ENCODE measurements at places on chromosomes 6 and 20.
A peak's percentile ranks its signal among the peaks of the same experiment; 100 is the strongest.

DNA sequence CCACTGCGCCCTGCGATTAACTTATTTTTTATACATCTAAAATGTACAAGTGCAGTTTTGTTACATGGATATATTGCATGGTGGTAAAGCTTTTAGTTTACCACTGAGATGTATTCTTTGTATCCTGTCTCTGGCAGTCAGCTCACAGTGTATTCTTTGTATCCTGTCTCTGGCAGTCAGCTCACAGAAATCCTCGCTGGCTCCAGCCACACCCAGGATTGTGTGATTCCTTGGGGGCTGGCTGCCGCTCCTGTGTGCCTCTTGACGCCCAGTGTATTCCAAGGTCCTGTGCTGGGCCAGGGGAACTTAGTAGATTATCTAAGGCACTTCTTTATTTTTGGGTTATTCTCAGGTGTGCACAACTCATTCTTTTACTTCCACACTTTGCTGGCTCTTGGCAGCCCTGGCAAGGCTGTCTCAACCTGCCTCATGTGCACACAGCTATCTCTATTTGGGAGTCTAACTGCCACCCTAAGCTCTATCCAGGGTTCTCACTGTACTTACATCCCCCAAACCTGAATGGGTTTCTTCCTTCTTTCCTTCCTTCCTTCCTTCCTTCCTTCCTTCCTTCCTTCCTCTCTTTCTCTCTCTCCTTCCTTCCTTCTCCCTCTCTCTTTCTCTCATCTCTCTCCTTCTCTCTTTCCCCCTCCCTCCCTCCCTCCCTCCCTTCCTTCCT, 12.4 kb upstream of the RNF24 start:
- DNase-seq: no peak

DNA sequence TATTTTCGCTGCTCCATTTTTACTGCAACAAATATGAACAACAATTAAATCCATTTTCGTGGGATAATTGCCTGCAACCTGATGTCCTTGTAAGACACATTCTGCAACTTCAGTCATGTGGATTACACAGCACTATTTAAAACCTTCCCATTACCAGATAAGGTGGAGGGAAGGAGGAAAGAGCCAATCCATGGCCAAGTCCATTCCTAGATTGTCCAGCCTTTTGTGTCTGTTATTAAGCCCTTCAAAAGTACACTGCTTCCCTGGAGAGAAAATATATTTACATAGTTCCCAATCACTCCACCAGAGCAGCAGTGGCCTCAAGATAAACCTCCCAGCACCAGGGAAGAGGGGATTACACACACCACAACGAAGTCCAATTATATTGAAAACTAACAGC, 347.9 kb downstream of the CDH26 start:
- DNase-seq: no peak

DNA sequence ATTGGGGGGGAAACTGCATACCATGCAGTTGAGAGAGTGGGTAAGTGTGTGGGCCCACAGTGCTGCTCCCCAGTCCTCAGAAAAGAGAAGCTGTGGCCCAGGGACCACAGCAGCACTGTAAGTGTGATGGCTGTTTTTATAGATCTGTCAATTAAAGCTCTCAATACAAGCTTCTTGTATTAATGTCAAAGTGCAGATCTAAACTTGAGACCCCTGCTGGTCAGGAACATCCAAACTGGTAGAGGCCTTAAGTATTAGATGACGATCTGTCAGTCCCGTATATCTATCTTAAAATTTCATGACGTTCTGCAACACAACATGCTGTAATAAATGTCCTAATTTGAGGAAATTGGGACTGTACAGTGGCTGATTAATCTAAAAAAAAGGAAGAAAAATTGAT, 74.8 kb downstream of the TULP4 start:
- peak; percentile 27 for DNase-seq

DNA sequence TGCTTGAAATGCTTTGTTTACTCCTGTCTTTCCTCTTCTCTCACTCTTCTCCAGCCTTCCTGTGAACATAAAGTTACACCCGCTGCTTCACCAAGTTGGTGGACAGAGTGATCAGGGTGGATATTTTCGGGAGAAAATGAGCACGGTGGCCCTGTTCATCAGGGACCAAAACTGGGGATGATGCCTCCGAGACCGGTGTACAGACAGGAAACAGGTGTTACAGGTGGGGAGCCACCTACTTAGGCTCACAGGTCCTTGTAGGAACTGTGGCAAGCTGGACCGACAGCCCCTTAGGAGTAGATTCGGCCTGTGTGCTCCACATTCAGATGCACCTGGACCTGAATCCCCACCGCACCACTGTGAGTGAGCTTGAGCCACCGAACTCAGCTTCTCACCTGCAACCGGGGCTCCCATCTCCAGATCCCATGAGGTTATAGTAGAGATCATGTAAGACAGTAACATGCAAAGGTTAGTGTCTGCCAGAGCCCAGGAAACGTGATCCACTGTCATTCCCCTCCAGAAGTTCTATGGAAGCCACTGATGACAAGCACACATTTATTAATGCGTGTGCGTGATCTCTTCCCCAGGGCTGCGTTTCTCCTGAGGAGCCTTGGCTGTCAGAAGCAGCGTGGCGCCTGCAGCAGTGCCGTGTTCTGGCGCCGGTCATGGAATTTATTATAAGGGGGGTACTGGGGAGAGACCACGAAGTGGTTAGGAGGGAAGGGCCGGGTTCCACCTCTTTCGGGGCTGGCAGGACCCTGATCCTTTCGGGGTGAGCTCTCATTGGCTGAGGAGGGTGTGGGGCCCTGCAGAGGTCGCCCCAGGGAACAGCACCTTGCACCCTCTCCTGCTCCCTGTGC, 94.2 kb downstream of the ERMARD start:
- no peak for DNase-seq

DNA sequence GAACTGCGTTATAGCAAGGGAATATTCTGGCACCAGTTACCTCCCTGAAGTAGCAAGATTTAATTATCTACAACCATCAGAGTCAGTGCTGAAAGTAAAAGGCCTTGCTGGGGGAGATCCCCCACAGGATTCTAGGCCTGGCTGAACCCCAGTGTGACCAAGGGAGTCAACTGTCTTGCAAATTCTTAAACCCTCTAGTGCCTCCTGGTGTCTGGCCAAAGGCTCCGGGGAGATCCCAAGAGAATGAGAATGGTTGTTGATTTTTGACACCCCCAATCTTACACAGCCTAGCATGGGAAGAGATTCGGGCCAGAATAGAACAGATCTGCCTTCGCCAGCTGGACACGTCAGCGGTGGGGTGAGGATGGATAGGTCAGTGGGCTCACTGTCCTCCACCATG, 179.4 kb downstream of the ERMARD start:
- DNase-seq: no peak

DNA sequence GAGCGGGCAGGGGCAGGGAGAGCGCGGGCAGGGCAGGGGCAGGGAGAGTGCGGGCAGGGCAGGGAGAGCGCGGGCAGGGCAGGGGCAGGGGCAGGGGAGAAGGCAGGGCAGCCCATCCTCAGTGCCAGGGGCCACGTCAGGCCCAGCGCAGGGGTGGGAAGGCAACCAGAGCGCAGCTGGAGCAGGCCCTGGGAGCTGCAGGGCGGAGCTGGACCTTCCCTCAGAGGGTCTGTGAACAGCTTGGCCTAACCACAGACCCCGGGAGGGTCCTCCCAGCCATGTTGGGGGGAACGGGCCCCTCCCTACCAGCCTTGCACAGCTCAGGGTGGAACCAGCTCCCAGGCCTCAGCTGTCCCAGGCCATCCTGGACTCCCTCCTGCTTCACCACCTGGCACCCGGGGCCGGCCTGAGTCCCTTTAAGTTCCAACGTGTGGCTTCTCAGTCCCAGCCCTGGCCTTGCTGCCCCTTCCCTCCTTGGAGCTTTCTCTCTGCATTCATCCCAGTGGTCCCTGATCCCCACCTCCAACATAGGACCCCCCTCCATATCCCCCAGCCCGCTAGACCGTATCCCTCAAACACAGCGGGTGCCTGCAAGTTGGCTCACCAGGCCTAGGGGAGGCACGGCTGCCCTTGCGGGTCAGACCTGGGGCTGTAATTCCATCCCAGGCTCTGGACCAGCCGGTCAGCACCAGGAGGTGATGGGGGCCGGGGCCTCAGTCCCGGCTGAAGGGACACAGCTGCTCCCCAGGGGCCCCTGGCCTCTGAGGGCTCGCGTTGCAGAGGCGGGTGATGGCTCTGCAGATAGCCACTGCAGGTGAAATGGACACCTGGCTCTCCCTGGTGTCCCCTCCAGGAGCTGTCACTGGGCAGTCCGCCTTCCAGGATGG, 5.6 kb upstream of the ZBTB46 start:
- no peak for DNase-seq

- DNase-seq: peak; percentile 34
Measured at GRCh38 chr6:99349171-99350141, at the start of gene FAXC. Gene FAXC, minus strand, starts transcription at chr6:99349674. Its CDS starts 302 bp downstream, at chr6:99349372.

DNA sequence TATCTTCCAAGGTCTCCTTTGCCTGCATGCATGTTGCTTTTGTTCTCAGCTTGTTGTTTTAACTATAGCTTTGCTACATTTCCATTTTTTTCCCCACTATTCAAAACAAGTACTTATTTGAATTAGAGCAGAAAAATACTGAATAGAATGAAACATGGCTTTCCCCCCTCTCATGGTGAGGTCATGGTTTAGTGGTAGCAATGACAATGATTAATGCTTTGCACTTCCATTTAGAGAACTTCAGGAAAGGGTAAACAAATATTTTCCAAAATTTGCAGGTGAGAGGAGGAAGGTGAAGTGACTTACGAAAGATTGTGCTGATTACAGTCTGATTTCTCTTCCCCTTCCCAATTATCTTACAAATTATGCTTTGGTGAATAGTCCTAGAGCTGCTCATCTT, 47.8 kb upstream of the TRAF3IP2 start:
- DNase-seq: no peak

GRCh38 chr20:9144643-9145042, 75.8 kb downstream of the PLCB4 start:
- DNase-seq: no peak

DNA sequence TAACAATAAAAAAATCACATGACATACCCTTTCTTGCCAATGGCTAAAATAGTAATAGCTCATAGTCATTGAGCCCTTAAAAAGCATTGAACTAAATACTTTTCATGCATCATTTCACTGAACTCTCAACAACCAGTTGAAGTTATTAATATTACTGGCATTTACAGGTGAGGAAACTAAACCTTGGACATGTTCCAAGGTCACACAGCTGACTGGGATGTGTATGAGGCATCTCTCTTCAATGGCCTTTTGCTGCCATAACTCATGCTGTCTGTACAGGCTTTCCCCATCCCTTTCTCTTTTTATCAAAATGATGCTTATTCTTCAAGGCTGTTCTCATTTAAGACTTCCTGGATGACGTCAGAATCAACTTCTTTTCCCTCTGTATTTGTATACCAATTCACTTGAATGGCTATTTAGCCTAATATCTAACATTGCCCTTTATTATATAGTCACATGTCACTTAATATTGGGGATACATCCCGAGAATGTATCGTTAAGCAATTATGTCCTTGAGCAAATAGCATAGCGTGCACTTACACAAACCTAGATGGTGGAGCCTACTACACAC, 476.4 kb downstream of the KIF16B start:
- no peak for DNase-seq

DNA sequence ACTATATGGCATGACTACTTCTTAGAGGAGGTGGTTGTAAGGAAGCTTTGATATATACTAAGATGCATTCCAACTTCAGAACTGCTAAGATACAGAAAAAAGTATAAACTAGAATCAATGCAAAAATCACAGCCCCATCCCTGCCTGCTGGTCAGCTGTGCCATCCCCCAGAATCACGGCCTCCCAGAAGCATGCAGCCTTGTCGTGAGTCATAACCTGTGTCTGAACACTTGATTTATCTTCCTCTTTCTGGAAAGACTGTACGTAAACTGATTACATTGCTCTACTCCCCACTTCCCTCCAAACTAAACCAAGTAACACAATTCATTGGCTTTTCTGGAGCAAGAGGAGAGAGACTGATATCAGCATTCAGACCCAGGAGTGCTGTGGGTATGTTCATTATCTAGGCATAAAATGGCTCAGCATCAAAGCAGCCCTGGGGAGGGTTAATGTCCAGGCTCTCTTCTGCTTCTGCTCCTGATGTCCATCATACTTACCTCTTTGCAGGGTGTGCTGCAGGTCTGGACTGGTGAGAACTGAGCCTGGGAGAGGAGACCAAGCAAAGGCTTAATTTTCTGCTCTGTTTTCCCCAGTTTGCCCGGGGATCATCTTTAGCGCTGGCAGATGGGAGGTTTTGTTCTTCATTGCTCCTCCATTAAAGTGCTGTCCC, 18.4 kb downstream of the SCP2D1 start:
- no peak for DNase-seq

GRCh38 chr6:44470746-44471145, 83.2 kb downstream of the CDC5L start:
- no peak for DNase-seq

DNA sequence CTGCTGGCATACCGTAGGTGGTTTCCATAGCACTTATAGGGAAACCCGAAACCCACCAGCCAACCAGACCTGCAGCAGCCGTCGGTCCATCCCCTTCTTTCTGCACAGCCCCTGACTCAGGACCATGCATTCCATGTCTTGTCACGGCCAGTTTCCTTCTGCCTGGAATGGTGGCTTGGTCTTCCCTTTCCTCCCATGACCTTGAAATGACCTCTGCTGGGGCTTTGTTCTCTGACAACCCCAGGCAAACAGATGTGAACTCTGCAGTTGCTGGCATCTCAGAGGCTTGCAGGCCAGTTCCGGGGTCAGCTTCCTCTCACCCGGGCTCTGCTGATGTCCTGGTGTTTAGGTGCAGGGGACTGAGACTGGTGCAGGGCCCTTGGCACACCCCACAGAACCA, 250.8 kb downstream of the SMOC2 start:
- no peak for DNase-seq

- no peak for DNase-seq
Measured at GRCh38 chr6:156876302-156876701, 99.1 kb downstream of the ARID1B start.

GRCh38 chr6:13395272-13396237, 67.2 kb upstream of the TBC1D7 start:
- peak; percentile 70 for DNase-seq

DNA sequence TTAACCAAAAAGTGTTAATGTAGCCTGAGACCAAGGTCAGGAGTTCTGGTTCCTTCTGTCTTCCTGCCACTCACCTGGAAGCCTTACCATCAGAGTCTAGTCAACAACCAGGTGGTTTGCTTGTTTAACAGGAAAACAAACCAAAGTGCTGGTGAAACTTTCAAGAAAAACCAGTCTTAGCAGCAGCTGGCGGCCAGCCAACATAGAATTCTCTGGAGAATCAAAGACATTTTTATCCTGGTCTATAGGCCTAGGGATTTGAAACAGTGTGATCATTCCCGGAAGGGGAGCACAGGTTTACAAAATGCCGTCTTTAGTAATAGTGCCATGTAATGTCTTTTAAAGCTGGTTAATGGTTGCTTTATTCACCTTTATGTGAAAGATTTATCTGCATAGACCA, 146.6 kb upstream of the AKIRIN2 start:
- DNase-seq: no peak

- DNase-seq: no peak
Measured at GRCh38 chr20:60935971-60936370, 316.1 kb upstream of the CDH4 start.

Data from A549 (cell line).